CD4-positive, alpha-beta memory T cell (primary cell): ENCODE measurements at places on chromosomes 2 and 18. TPM values are rescaled to one million over a fixed set of nuclear protein-coding genes. Genes with fewer than 3 reads are reported as not detected.

DNA sequence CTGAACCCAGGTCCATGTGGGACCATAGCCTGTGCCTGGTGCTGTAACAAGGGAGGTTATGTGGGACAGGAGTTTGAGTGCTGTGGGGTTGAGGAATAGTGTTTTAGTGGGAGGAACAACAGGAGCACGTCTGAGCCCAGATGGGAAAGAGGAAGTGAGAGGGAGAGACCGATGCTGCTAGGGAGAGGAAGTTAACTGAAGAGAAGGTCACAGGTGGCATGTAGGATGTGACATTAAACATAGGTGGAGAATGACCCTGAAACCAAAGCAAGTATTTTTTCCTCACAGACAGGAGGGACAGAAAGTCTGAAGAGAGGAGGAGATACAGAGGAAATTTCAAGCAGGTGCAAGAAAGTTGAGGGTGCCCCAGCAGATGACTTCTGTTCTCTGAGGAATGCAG, 87.8 kb downstream of the ACOXL start:
- no peak for DNase-seq

GRCh38 chr2:112686348-112687217, 34.2 kb upstream of the NT5DC4 start:
- no peak for DNase-seq

GRCh38 chr2:60581433-60582282, 28.2 kb upstream of the BCL11A start:
- DNase-seq = peak; percentile 52

GRCh38 chr2:106075048-106075447, 119.1 kb downstream of the UXS1 start:
- DNase-seq = no peak

GRCh38 chr2:229715895-229716507, 1.6 kb upstream of the DNER start:
- peak; percentile 12 for DNase-seq

GRCh38 chr2:60839126-60839813, 42.1 kb upstream of the REL start:
- DNase-seq = no peak

Gene SNTG2
- total RNA-seq = 1.3 TPM

Gene TBR1
- not detected for total RNA-seq

Gene MAPK4
- total RNA-seq = not detected

Gene TUBB8B
- total RNA-seq = not detected

Gene LYG2
- not detected for total RNA-seq

Gene SERPINB12
- not detected for total RNA-seq
